Activated CD4-positive, CD25-positive, alpha-beta regulatory T cell treated with anti-CD3 and anti-CD28 coated beads, Interleukin-2, amount 50 U/mL, for 24 hours (primary cell): ENCODE measurements at places on chromosomes 16 and 17.

GRCh38 chr16:84323606-84324005, 28.9 kb downstream of the WFDC1 start:
- ATAC-seq, result no peak

GRCh38 chr16:20302389-20302788, 24.9 kb downstream of the GP2 start:
- no peak for ATAC-seq

- no peak for ATAC-seq
Measured at GRCh38 chr16:53855511-53855910, 151.6 kb downstream of the FTO start.

GRCh38 chr17:41697122-41697962, 8.7 kb downstream of the EIF1 start:
- ATAC-seq, result no peak

- no peak for ATAC-seq
Measured at GRCh38 chr17:67520252-67520906, 143.3 kb downstream of the PITPNC1 start.

DNA sequence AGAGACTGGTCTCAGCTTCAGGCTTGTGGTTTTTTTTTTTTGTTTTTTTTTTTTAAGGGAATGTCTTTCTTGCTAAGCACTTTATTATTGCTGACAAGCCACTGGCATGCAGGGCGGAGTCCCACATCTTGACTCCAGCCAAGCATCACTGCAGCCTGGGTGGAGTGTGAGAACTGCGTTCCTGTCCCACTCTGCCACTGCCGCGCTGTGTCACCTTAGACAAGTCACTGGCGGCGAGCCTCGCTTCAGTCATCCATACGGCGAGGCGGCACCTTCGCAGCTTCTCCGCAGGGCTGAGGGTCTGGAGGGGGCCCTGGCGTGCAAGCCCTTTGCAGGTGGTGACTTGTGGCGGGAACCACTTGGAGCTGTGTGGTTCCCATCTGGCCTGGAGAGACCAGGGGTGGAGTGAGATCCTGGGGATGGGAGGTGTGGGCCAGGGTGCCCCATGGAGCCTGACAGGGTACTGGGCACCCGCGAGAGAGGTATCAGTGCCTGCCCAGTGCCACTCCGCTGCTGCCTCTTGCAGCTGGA, 99.1 kb upstream of the CIBAR2 start:
- ATAC-seq, result no peak

GRCh38 chr16:50534091-50534490, 14.1 kb upstream of the NKD1 start:
- no peak for ATAC-seq

DNA sequence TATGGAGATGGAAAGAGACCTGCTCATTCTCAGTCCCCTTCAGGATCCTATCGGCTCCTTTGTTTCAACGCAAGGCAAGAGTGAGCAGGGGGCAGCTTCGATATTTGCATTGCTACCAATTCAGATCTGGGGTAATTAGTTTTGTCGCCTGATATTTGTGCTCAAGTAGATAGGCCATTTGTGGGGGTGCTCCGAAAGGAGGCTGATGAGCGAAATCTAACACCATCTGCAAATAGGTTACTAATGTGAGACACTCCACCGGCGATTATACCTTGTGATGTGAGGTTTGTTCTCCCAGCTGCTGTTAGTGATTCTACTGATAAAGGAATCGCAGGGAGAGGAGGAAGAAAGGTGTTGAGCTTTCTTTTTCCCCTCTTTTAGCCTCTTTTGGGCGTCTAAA, 31.5 kb downstream of the WSCD1 start:
- no peak for ATAC-seq

DNA sequence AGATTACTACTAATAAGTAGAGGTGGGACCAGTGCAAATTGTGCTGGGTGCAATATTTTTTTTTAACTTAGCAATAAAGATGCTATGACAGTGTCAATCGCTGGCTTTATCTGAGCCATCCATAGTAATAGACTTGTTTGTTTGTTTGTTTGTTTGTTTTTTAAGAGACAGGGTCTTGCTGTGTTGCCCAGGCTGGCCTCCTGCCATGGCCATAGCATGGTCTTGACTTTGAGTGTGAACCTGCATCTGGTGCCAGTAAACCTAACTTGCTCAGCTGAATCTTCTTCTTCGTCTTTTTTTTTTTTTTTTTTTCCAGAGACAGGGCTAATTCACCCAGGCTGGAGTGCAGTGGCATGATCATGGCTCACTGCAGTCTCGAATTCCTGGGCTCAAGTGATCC, 46.6 kb downstream of the ZNRF1 start:
- ATAC-seq, result no peak

GRCh38 chr16:66849021-66849420, 4.8 kb downstream of the CA7 start:
- ATAC-seq, result no peak

- no peak for ATAC-seq
Measured at GRCh38 chr17:78267253-78268073, 36.0 kb downstream of the TMEM235 start.

DNA sequence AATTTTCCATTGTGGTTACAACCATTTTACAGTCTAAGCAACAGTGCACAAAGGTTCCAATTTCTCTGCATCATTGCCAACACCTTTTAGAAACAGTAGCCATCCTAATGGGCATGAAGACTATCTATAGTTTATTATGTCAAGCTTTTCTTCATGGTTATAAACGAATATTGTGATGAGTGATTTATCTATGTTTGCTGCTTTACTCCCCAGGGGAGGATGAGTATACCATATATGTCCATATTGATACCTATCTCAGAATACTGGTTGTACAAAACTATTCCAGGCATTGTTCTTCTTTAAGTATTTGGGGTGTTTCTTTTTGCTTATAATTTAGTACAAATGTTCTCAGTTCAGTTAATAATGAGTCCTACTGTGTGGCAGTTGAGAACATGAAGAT, 98.3 kb downstream of the PRKCA start:
- no peak for ATAC-seq

DNA sequence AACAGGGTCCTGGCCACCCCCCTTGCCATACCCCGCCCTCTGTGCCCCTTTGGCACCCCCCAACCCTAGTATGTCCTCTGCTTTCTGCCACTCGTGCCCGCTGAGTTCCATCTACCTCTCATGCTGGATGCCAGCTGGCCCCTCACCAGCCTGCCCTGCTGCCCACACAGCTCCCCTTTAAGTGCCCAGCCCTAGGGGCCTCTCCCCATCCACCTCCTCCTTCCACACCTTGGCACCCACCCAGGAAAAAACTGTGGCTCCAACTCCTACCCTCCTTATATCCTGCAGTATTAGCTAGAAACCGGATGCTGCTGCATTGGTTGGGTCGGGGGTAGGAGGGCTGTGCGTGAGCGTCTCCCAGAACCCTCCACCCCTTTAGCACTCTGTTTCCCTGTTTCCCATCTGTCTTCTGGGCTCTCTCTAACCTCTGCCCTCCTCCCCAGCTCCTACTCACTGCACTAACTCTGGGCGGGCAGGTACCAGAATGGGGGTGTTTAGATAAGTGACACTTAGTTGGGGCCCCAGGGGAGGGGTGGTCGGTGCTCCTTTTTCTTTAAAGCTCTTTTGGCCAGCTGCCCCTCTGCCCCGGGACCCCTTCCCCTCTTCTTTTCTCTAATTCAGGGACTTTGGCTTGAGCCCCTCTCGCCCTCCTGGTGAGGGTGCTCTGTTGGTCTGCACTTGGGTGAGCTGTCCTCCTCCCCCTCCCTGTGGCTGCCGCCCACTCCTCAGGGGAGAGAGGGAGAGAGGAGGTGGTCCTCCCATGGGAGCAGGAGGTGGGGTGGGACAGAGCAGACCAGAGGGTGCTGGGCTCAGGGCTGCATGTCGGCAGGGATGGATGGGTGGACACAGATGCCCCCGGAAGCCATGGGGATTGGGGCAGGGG, 9.9 kb downstream of the NR1D1 start:
- ATAC-seq, result no peak

DNA sequence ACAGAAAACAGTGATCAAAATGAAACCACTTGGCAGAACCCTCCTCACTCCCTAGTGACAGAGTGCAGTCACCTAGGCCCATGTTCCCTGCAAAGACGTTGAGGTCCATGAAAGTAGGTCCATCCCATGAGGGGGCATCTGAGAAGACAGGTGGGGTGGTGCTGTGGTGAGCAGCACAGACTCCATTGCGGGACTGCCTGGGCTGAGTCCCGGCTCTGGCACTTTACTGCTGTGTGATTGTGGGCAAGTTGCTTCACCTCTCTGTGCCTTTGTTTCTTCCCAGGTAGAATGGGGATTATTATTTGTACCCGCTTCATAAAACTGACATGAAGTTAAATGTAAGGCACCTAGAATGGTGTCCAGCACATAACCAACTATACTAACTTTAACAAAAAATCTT, 23.5 kb upstream of the RHOT1 start:
- no peak for ATAC-seq

DNA sequence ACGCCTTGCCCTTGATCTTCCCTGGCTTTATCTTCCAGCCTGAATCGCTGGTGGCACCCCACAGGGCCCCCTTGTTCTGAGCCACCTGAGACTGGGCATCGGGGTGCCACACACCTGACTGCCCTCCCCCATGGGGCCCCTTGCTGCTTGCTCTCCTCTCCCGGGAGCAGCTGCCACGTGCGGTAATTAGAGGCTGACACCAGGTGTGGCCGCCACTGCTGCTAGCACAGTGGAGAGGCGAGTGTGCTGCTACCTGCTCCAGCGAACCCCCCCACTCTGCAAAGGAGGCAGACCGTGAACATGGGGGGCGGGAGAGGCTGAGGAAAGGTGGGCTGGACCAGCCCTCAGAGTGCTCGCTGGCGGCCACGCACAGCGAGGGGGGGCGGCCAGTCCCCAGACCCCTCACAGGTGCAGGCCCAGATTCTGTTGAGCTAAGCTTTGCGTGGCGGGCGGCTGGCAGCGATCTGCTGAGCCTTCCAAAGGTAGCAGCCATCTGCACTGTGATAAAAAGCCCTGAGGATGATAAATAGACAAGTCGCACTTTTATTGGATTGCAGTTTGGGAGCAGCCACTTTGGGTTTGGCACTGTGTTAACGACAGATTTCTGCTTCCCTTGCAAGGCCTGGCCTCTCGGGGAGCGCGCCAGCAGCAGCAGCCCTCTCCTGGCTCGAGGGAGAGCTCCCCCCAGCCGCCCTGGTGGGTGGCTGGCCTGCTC, 167.9 kb upstream of the GSE1 start:
- ATAC-seq, result no peak

GRCh38 chr17:36459601-36460000, 26.9 kb upstream of the ZNHIT3 start:
- ATAC-seq, result no peak

GRCh38 chr16:64074706-64075105, 1047.2 kb downstream of the CDH11 start:
- no peak for ATAC-seq

GRCh38 chr16:783404-784161, 4.6 kb downstream of the RPUSD1 start:
- no peak for ATAC-seq

- ATAC-seq, result no peak
Measured at GRCh38 chr17:11284811-11285210, 43.8 kb downstream of the SHISA6 start.

GRCh38 chr16:69465083-69465721, 40.8 kb downstream of the CYB5B start:
- ATAC-seq, result peak; percentile 75

DNA sequence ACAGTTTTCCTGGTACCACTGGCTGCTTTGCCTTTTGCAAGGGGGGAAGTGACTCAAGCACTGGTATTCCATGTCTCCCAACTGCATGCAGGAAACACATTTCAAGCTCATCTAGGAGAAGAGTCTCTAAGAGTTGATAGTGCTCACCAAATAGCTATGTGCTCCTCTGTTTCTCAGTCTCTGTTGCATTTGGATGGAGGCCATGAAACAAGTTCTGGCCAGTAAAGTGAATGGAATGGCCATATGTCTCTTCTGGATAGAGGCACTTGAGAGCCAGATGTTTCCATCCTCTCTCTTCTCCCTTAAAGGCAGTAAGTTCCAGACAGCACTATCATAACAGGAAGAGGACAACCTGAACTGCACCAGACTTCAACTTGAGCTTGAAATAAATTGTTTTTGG, 60.6 kb downstream of the C16orf82 start:
- no peak for ATAC-seq

- peak; percentile 24 for ATAC-seq
Measured at GRCh38 chr17:1487939-1488825, 4.3 kb downstream of the MYO1C start.

GRCh38 chr17:68089881-68090280, 54.3 kb downstream of the KPNA2 start:
- ATAC-seq, result no peak

DNA sequence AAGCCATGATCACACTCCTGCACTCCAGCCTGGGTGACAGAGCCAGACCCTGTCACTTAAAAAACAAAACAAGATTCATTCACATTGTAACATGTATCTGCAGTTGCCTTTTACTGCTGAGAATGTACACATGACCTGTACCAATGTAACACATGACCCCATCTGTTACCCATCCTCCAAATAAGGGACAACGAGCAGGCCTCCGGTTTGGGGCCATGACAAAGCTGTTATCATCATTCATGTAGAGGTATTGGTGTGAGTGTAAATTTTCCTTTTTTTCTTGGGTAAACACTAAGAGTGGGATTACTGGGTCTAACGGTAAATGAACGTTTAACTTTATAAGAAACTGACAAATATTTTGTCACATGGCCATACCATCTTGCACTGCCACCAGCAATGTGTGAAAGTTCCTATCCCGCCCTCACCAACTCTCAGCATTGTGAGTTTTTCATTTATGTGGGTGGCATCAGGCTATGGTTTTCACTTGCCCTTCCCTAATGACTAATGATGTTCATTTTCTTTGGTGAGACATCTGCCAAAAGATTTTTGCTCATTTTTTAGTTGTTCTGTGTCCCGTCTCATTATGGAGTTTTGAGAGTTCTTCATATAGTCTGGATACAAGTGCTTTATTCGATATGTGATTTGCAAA, 145.5 kb downstream of the C16orf78 start:
- ATAC-seq, result no peak

DNA sequence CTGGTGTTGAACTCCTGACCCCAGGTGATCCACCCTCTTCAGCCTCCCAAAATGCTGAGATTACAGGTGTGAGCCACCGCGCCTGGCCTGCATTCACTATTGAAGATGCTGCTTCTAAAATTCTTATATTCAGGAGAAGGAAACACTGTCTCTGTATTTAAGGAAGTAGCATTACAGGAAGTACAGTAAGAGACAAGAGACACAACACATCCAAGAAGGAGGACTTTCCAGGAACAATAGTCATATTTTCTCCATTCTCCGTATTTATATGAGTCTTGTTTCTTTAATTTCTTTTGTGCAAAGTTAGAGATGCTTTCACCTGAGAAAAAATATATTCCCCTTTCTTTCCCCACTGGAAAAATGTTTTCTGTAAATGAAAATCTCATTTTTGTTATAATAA, 18.3 kb upstream of the ABCA3 start:
- ATAC-seq, result no peak

- no peak for ATAC-seq
Measured at GRCh38 chr16:57977418-57978069, 6.6 kb upstream of the CNGB1 start.

DNA sequence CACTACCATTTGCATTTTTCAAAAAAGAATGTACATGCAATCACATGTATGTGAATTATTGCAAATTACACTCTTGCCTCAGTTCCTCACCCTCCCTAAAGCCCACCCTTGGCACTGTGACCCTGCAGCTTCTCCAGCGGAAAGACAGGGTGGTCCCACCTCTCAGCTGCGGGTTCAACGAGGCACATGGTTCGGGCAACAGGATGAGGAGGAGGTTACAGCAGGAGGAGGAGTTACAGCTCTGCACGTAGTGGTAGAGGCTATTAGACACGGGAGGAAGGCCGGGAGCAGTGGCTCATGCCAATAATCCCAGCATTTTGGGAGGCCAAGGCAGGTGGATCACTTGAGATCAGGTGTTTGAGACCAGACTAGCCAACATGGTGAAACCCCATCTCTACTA, 5.2 kb downstream of the C16orf95 start:
- no peak for ATAC-seq

GRCh38 chr16:56862776-56863175, 2.2 kb upstream of the SLC12A3 start:
- ATAC-seq, result no peak
